Progenitor cell of endocrine pancreas (in vitro differentiated cells): ENCODE measurements at places on chromosomes 6 and 20. TPM values are rescaled to one million over a fixed set of nuclear protein-coding genes. Genes with fewer than 3 reads are reported as not detected.

DNA sequence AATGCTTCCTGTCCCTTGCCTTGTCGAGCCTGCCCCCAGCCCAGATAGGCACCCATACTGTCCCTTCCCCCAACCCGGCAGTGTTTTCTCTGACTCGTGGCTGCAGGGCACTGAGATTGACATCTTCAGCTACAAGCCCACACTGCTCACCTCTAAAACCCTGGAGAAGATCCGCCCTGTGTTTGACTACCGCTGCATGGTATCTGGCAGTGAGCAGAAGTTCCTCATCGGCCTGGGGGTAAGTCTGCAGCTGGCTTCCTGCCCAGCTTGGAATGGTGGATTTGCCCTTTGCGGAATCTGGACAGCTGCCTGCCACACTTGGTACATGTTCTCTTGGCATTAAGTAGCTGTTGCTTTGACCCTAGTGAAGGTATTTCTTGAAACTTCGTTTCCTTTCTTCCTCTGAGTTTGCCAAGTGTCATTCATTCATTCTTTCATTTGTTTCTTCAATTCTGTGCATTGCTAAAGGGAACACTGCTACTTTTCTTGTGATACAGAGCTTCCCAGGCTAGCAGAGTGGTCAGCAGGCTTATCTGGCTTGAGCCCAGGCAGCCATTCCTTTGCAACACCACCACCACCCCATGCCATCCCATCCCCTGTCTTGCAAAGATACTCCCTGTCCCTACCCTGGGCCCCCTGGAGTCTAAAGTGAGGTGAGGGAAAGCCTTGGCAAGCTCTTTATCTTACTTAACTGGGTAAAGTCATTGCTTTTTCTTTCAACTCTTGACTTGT, 26.2 kb downstream of the CCDC167 start:
- no peak for DNase-seq

GRCh38 chr6:125570526-125570925, 178.9 kb upstream of the HEY2 start:
- DNase-seq: no peak

- DNase-seq: no peak
These were observed 336.7 kb downstream of the DHX35 start for GRCh38 chr20:39298571-39299506.

DNA sequence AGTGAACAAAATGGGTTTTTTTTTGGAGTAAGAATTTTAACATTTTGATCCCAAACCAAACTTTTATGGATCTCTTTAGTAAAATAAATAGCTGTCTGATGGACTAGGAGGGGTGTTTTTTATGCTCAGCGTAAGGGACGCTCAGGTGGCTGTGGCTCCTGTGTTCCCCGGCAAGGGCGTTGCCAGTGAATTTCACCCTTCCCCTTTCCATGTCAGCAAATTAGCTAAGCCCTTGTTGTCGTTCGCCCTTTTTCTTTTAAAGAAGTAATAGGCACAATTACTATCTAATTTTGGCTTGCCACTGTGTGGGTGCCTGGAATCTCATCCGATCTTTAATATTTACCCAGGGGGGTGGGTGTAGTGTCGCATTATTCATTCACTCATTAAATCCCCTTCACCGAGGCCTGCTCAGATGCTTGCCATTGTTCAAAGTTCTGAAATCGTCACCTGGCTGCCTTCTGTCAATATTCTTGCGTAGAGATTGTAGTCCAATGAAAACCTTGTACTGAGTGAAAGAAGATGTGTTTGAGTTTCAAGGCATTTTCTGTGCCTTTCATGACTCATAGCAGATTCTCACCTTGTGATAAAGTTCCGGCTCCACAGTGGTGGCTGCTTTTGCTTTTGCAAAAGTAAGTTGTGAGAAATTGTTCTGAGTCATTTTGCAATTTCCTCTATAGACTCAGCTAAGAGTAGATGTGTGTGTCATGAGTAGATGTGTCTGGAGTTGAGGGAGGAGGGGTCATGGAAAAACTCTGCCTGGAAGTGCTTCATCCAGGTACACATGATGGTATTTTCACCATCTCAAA, 40.0 kb upstream of the CLDN20 start:
- DNase-seq: no peak

- DNase-seq: no peak
These were observed 56.6 kb downstream of the SLC23A2 start for GRCh38 chr20:4944518-4945313.

DNA sequence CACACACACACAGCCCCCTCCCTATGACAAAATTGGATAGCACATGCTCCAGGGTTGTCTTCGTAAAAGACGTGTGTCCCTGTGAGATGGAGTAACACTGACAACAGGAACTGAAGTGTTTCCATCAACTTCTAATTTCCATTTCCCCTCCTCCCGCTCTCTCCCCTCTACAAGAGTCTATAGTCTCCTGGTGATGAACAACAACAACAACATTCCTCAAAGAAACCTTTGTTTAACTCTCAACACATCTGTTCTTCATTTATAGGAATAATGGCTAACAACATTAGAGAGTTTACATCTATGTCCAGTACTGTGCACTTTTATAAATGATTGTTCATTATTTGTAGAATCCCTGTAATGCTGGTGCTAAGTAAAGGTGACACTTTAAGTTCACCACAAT, 205.8 kb upstream of the SSTR4 start:
- DNase-seq: no peak

- no peak for DNase-seq
These were observed 69.0 kb downstream of the NCOA7 start for GRCh38 chr6:125859727-125860126.

DNA sequence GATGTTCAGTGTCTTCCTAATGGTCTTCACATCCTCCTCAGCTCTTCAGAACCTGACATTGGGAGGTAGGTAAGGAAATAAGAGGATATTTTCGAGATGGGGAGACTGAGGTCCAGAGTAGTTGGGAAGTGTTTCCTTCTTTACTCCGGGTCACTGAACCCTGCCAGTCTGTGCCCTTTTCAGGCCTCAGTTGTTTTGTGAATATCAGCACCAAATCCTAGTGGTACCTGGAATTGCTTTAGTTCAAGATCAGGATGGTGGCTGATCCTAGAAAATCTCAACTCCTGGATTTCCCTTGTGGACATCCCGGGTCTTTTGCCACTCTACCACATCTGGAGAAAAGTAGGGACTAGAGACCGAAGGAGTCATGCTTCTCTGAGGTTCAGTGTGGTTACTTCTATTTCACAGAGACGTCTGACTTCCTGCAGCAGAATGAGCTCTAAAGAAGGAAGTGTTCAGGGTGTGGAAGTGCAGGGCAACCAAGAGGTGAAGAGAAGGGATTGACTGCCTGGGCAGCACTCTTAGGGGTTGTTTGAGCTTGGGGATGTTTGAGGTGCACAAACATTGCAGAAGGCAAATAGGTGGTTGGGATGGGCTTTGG, 995 bp downstream of the STK4 start:
- DNase-seq: no peak

- DNase-seq: no peak
These were observed 125.9 kb upstream of the ESR1 start for GRCh38 chr6:151681433-151682059.

- no peak for DNase-seq
These were observed 12.7 kb upstream of the SIRT5 start for GRCh38 chr6:13561624-13562267.

DNA sequence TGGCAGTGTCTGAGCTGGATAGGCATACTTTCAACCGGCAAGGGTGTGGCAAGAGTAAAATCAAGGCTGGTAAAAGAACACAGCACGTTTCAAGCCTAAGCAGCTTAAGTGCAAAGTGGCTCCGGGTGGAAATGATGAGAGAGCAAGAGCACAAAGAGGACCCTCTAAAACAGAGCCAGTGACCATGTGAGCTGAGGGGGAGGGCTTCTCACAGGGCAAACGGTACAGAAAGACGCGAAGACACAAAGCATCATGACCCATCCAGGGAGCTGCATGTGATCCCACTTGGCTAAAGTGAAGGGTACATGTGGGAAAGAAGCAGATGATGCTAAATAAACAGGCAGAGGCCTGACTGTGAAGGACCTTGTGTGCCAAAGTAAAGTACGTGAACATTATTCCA, 25.7 kb downstream of the FKBP5 start:
- DNase-seq: no peak

GRCh38 chr6:157646012-157646411, 177.0 kb upstream of the SNX9 start:
- no peak for DNase-seq

GRCh38 chr6:80862756-80863155, 756.3 kb downstream of the BCKDHB start:
- no peak for DNase-seq

DNA sequence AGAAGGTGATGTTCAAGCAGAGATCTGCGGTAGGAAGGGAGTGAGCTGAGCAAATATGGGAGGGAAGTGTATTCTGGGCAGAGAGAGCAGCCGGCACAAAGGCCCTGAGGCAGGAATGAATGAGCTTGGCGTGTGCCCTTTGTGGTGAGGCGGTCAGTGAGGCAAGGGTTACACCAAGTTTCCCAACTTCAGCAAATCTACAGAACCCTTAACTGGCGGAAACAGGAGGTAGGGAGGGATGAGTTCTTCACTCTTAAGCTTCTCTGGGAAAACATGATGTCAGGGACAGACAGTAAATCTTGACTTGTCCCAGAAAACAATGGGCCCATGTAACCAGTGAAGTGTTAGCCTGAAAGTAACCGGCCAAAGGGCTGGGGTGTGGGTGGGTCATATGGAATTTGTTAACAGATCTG, 97.1 kb upstream of the PTPN1 start:
- no peak for DNase-seq

GRCh38 chr6:156995502-156995901, 218.3 kb downstream of the ARID1B start:
- no peak for DNase-seq

DNA sequence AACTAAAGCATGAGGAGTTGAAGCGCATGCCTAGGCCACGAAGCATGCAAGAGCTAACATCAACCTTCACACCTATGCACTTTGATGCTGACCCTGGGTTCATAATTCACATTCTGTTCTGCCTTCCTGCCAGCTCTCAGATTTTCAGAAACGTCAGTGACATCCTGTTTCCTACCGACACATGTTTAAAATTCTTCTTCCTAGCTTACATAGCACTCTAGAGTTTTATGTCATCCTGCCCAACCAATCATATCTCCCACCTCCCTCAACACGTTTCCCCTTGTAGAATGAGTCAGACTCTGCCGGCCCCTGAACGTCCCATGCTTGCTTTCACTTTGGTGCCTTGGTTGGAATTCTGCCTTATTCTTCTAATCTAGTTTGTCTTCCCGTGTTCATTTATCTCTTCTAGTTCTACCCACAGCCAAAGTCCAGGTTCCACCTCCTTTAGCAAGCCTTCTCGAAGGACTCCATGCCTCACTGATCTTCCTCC, 97.2 kb upstream of the MAP7 start:
- DNase-seq: no peak

DNA sequence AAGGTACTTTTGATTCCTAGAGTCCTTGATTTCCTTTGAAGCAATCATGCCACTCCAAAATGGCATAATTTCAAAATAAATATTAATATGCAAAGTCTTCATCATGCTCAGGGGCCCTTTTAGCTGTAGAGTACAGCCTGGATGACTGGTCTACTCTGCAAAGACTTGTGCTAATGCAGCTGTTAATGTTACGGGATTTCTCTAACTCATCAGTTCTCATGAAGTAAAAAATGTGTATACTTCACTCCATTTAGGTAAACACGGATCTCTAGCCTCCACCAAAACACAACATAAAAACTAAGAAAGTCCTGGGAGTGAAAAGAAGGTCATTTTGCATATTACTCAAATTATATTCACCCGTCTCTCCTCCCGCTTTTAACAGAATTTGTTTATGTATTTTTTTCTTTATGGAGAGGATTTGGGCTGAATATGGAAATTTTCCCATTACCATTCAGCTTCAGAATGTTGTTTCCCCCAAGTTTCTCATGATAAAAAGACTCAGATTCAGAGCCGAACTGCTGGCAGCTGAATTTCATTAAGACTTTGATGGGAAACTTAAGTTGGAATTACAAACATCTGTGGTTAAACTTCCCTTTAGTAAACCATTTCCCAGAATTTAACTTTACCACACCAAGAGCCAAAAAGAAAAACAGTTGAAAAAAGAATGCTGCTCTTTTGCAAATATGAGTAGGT, 8.7 kb downstream of the LAMA4 start:
- DNase-seq: no peak

DNA sequence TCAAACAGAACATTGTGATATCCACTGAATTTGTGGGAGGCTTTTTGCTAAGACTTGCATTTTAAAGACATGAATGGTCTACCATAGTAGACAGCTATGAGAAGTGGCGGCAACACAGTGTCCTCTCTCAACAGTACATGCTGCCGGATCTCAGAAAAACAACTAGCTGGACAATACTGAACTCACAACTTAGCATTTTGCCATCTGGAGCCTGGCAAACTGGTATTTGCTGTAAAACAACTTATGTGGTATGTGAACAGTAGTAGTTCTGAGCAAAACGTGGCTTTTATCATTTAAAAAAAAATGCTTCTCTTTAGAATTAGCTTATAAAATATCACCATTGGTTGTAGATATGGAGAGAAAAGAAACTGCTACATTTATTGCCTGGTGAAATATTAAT, 3.3 kb upstream of the PXDC1 start:
- no peak for DNase-seq

DNA sequence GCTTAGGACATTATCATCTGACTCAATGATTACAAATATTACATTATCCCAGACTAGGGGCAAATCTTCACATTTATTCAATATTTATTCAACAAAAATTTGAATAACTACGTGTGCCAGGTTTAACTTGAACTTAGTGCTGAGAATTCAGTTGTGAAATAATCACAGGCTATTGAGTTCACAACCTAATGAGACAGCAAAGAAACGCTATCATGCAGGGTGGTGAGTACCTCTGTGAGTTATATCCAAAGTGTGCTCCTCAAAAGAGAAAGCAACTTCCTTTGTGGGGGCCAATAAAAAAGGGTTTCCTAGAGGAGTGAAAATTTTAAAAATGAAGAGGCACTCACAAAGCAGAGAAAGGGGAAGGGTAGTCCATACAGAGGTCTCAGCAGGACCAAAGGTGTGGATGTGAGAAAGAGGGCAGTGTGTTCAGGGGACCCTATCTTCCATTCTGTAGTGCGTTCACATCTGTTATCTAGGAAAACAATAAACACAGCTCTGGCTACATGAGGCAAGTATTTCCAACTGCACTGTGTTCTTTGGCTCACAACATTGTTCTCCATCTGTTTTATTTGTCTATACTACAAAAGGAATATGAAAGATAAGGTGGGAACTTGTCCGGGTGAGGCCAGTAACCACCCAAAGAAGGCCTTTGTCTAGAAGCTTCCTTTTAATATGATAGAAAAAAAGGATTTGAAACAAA, 155.4 kb upstream of the MARCKS start:
- no peak for DNase-seq

GRCh38 chr6:162267641-162268040, 459.9 kb downstream of the PRKN start:
- no peak for DNase-seq

The NQO2 gene
- 41.3 and 45.8 TPM in 2 replicates for total RNA-seq

The STK4 gene
- total RNA-seq: 36.3 and 37.4 TPM in 2 replicates

The SLC18B1 gene
- total RNA-seq: 19.1 and 19.5 TPM in 2 replicates

The RPS10 gene
- total RNA-seq: 1,118 and 1,174 TPM in 2 replicates

The IRF4 gene
- 0.04 TPM in 1 of 2 replicates, not detected in the other for total RNA-seq

The DEF6 gene
- total RNA-seq: 5.7 and 5.9 TPM in 2 replicates

The BEND3 gene
- 22.4 and 23.6 TPM in 2 replicates for total RNA-seq

The PAK5 gene
- total RNA-seq: 9.7 and 12.2 TPM in 2 replicates

The SPDEF gene
- 0.62 and 0.65 TPM in 2 replicates for total RNA-seq

The UBE2C gene
- total RNA-seq: 63.9 and 69.0 TPM in 2 replicates
